SK-N-SH treated with all-trans-retinoic acid at 6 μM for 48 hours (cell line): ENCODE measurements at places on chromosomes 2 and 18.

DNA sequence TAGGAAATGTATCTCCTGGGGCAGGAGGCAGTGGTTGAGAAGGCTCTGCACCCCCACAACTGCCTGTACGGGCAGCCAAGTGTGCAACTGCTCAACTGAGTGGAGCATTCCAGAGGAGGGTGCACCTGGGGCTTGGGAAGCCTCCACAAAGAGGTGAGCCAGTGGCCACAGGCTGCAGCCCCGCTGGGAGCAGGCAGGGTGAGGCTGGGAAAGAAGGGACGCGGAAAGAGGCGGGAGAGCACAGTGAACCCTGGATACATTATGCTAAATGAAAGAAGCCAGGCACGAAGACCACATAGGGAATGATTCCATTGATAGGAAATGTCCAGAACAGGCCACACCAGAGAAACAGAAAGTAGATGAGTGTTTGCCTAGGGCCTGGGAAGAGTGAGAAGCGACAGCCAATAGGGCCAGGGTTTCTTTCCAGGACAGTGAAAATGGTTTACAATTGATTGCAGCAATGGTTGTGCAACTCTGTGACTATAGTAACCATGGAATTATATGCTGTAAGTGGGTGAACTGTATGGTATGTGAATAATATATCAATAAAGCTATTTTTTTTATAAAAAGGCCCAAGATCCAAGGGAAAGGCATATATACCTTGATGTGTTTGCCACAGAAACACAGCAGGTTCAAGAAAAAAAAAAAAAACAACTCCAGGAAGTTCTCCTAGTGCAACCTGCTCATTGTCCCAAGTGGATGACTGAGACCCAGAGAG, 82.4 kb downstream of the DDX1 start:
- no peak for ATAC-seq

GRCh38 chr2:224561234-224562005, 23.7 kb downstream of the CUL3 start:
- no peak for ATAC-seq

DNA sequence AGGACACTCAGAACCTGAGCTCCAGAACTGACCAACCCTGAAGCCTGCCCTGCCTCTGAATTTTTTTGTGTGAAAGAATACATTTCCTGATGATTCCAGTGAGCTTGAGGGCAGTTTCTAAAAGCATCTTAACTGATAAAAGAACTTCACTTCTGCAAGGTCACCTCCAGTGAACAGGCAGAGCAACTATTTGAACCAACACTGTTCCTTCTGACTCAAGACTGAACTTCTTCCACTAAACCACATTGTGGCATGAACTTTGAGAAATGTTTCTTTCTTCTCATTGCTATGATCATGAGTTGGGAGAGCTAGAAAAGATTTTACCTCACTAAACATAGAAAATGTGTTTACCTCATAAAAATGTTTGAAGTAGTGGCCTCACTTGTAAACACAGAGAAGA, 83.8 kb upstream of the SERTAD2 start:
- no peak for ATAC-seq

DNA sequence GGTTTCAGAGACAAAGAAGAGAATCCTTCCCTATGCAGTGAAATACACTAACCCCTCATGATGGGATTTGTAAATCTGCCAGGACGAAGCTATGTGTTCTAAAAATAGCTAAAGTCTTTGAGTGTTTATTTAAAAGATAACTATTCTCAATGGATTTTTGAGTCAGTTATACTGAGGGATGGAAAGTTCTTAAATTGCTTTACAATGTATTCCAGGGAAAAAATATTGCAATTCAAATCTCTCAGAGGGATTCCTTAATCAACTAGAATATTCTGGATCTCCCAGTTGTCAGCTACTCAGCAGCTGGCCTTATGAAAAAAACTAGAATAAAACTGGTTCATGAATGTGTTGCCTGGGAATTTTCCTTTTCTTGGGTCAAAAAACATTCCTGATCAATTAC, 312.4 kb downstream of the PLCL1 start:
- ATAC-seq = no peak; the same call in 2 of the 3 replicates

- ATAC-seq = no peak
Observed at GRCh38 chr2:241091201-241091600, 10.9 kb downstream of the MTERF4 start.

GRCh38 chr18:61001138-61001537, 332.1 kb upstream of the CDH20 start:
- ATAC-seq = no peak

- ATAC-seq = no peak
Observed at GRCh38 chr2:107717661-107718060, 109.0 kb upstream of the RGPD4 start.

- no peak for ATAC-seq
Observed at GRCh38 chr2:150387586-150388288, 99.7 kb downstream of the RND3 start.

DNA sequence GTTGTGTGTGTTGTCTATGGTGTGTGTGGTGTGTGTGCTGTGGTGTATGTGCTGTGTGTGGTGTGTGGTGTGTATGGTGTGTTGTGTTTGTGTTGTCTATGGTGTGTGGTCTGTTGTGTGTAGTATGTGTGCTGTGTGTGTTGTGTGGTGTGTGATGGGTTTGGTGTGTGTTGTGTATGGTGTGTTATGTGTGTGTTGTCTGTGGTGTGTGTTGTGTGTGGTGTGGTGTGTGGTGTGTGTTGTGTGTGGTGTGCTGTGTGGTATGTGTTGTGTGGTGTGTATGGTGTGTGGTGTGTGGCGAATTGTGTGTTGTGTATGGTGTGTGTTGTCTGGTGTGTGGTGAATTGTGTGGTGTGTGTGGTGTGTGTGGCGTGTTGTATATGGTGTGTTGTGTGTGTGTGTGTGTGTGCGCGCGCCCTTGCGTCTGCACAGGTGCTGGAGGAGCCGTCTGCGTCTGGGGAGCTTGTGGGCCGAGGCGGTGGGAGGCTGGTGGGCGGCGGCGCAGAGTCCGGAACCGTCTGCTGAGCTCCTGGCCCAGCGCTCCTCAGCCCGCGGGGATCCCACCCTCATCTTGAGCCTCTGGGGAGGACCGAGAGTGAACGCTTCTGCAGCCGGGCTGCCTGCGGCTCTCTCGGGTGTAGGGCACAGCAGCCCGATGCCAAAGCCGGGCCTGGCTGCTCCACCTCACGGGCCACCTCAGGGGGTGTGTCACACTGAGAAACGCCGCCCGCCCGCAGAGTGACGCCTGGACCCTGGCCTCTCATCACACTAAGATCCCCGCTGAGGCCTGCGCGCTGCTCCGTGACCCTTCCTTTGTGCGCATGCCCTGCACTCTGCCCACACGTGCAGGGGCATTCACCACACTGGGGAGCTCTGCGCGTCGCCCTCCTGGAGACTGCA, 8.8 kb upstream of the ADI1 start:
- no peak for ATAC-seq

DNA sequence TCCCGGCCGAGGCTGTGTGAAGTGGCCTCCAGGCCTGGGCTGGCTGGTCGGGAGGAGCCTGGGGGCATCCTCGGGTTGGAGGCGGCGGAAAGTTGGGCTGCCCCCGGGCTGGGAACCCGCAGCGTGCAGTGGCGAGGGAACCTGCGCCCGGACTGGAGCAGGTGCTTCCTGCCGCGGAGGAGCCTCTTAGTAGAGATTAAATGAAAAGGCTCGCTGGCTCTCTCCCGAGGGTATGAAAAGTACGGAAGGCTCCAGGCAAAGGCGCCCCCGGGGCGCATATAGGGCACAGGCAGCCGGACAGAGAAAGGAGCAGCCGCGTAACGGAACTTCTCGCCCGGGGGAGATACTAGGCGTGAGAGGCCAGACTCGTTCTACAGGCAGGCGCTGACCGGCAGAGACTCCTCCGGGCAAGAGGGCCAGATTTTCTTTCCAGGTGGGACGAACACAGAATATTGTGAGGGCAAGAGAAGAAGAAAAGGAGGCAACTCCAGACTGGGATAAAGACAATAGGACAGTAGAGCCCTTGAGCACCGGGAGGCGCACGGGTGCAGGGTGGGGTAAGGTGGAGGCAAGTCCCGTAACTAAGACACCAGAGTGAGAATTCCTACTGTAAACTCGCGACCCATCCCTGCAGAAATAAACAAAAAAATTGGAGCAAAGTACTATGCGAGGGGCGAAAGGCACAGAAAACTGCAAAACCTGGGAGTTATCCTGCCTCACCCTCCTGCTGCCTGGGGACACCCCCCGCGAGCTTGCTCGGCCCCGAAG, 816 bp downstream of the CDH2 start:
- peak; percentile 7 for ATAC-seq

GRCh38 chr2:122670897-122671296, 915.4 kb downstream of the TSN start:
- ATAC-seq = no peak

- ATAC-seq = no peak
Observed at GRCh38 chr2:178211460-178211859, 17.1 kb downstream of the OSBPL6 start.

DNA sequence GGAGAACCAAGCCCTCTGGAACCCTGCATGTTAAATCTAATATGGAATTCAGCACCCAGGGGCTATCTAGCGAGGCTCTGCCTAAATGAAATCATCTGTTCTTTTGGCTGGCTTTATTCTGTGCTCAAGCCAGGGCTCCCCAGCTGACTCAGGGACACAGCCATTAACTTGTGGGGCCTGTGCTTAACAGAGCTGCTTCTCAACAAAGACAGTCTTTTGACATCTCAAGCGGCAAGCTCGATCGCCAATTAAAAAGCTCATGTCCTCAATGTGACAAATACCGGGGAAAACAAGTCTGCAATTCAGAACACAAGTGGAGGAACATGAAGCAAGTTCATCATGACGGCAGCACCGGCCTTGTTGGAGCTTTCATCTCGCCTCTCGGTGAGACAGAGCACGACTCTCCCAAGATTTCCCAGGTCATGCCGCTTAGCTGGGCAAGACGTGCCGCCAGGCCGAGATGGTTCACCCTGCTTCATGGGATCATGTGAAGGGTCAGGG, 64.9 kb downstream of the KLHL29 start:
- no peak for ATAC-seq

GRCh38 chr2:234912437-234912836, 39.4 kb upstream of the SH3BP4 start:
- ATAC-seq = no peak
